ENCODE measurements at places on chromosomes 16 and 17.

- peak; percentile 89 for DNase-seq
Observed at GRCh38 chr17:10149573-10150399, 48.6 kb downstream of the GAS7 start.

DNA sequence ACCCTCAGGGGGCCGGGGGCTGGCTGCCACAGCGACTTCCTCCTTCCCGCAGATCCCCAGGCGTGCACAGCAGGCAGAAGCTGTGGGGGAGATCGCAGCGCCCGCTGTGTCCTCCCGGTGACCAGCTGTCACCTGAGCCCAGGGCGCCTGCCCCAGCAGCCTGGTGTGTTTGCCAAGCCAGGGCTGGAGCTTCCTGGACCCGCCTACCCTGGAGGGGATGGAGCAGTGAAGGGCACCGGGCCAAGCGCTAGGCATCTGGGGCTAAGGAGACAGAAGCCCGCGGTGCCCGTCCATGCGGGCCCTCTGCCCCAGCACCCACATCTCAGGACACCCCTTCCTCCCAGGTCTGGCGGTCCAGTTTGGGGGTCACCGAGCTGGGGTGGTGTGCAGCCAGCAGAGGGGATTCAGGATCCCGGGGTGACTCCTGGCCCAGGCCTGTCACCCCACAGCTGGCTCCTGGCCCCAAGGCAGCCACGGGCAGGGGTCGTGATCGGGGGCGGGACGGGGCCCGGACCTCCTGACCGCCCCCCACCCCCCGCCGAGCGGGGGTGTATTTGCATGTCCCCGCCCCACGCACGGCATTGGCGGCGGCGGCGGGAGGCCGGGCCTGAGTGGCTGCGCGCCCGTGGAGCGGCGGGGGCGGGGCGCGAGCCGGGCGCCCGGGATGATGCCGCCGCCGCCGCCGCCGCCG is at the start of gene RAB26:
Gene RAB26, plus strand, starts transcription at position 645 of the 691 bp plus-strand sequence. CDS start 159 bp downstream, outside the sequence.
- peak; percentile 63 for DNase-seq

DNA sequence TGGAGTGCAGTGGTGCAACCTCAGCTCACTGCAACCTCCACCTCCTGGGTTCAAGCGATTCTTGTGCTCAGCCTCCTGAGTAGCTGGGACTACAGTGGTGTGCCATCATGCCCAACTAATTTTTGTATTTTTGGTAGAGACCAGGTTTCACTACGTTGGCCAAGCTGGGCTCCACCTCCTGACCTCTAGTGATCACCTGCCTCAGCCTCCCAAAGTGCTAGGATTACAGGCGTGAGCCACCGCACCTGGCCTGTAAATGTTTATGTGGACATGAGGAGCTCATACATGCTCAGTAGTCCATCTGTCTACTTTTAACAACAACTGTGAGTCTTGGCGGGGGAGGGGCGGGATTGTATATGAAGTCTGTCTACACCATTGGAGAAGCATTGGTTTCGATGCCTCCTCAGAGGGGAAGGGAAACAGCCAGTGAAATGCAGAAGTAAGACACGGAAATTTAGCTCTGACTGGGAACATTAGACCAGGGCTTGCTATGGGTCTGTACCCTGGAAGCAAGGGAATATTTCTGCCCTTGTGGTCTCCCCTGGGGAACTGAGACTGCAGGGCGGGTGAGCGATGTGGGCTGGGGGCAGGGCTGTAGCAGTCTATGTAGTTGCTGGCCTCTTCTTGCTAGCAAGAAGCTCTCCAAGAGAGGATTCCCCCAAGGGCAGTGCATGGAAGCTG is 9.3 kb downstream of the NUBP1 start:
- DNase-seq = no peak

- DNase-seq = no peak
Observed at GRCh38 chr17:63646488-63646806, 24.2 kb downstream of the MAP3K3 start.

DNA sequence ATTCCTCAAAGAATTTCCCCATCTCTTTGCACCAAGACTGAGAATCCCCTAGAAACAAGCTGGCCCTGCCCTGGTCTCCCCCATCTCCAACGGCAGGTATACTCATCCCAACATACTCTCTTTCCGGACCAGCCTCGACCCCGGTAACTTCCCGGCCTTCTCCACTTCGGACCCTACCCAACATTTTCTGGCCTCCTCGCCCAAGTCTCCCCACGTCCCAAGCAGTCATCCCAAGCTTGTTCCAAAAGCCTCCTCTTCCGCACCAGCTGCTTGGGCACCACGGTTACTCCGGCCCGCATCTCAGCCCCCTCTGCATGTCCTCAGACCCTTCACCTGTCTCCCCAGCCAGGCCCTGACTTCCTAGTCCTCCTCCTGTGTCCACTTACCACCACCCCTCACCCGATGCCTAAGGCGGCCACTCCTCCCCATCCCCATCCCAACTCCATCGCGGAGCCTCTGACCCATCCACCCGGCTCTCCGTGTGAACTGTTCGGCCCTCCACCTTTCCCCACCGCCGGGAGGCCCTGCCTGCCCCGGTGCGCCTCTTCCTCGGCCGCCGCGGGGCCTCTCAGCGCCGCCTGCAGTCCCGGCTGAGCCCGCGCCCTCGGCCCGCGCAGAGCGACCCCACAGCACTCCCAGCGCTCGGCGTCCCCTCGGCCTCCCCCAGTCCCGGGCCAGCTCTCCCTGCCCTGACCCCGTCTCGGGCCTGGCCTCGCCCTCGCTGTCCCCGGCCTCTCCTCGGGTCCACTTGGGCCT is 994 bp downstream of the PITPNA start:
- no peak for DNase-seq

GRCh38 chr16:68228652-68229051 is 7.3 kb downstream of the ESRP2 start:
- no peak for DNase-seq

GRCh38 chr16:23520500-23520899 is 10.2 kb upstream of the GGA2 start:
- DNase-seq = no peak

- DNase-seq = no peak
Observed at GRCh38 chr17:43380307-43380706, 18.5 kb upstream of the ARL4D start.

GRCh38 chr17:39660397-39661385 is 4.5 kb upstream of the TCAP start:
- DNase-seq = no peak

DNA sequence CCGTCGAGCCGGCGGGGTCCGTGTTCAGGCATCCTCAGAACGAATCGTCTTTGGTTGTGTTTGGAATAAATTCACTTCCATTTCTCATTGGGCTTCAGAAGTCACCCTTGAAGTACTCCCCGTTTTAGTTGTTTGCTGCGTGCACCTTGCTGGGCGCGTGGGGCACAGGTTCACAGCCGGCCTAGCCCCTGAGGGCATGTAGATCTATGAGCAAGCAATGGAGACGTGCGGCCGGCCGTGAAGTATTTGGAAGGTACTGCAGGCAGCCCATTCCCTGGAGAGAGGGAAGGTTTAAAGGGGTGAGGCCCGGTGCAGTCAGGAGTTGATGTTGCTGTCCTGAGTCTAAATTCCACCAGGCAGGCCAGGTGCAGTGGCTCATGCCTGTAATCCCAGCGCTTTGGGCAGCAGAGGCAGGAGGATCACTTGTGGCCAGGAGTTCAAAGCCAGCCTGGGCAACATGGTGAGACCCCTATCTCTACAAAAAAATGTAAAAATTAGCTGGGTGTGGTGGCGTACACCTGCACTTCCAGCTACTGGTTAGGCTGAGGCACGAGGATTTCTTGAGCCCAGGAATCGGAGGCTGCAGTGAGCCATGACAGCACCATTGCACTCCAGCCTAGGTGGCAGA is 714 bp downstream of the ACSF3 start:
- DNase-seq = peak; percentile 40

DNA sequence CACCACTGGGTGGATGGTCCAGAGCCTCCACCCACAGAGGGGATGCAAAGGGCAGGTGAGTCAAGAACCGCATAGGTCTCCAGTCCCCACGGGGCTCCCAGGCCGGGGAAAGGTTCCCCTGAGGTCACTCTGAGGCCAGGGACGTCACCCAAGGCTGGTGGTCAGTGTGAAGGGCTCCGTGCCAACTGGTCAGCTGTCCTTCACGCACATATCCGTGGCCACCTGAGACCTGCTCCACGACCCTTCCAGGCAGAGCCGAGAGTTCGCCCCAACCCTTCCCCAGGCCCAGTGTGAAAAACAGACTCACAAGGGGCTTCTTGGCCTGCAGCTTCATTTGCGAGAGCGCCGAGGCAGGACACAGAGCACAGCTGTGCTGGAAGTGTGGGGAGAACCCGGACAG is 2.8 kb downstream of the TSR3 start:
- DNase-seq = no peak

GRCh38 chr17:21301593-21302550 is 17.4 kb downstream of the MAP2K3 start:
- DNase-seq = no peak

DNA sequence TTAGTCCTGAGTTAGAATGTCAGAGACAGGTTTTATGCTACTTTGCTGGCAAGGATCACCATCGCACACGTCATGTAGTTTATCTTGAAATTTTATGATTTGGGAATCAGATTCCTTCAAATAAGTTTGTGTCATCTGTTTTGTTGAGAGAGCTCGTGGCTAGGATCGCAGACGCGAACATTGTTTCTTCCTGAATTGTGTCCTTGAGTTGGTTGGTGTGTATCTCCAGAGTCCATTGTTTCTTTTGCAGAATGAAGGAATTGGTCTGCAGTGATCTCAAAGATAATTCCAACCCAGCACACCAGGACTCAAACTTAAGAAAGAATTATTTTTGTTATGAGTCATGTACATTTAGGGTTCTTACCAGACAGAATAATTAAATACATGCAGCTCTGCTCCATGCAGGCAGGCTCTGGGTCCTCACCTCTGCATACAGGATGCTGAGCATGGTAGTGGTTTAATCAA is 51.6 kb downstream of the PRKCA start:
- DNase-seq = no peak

DNA sequence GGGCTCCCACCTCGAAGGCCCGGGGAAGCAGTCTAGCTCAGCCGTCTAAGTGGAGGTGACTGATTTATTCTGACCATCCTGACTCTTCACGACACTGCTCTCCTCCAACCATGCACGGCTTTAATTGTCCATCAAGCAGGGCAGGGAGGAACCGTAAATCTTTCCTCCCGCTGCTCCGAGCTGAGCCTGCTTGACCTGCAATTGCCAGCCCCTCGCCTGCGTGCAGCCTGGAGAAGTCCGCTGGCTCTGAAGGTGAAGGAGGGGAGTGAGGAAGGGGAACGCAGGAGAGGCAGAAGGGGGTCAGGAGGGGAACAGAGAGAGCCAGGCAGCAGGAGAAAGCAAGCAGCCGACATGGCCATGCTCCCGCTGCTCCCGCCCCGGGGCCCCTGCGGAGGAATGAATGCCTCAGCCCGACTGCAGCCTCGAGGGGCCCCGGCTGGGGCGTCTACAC is 10.1 kb downstream of the RBFOX3 start:
- DNase-seq = no peak

- DNase-seq = no peak
Observed at GRCh38 chr16:84534815-84535214, 30.4 kb upstream of the MEAK7 start.

- DNase-seq = no peak
Observed at GRCh38 chr17:42669977-42670788, 6.6 kb downstream of the PLEKHH3 start.

GRCh38 chr17:33980193-33980592 is 274.9 kb upstream of the CCL2 start:
- no peak for DNase-seq
